ENCODE measurements at places on chromosomes 13 and 19.

- DNase-seq, result peak; percentile 51
Measured at GRCh38 chr19:49336482-49337266, 1.5 kb downstream of the CD37 start.

GRCh38 chr13:59823486-59823885 is 340.2 kb downstream of the DIAPH3 start:
- no peak for DNase-seq

- no peak for DNase-seq
Measured at GRCh38 chr13:98741741-98742435, 10.6 kb downstream of the SLC15A1 start.

DNA sequence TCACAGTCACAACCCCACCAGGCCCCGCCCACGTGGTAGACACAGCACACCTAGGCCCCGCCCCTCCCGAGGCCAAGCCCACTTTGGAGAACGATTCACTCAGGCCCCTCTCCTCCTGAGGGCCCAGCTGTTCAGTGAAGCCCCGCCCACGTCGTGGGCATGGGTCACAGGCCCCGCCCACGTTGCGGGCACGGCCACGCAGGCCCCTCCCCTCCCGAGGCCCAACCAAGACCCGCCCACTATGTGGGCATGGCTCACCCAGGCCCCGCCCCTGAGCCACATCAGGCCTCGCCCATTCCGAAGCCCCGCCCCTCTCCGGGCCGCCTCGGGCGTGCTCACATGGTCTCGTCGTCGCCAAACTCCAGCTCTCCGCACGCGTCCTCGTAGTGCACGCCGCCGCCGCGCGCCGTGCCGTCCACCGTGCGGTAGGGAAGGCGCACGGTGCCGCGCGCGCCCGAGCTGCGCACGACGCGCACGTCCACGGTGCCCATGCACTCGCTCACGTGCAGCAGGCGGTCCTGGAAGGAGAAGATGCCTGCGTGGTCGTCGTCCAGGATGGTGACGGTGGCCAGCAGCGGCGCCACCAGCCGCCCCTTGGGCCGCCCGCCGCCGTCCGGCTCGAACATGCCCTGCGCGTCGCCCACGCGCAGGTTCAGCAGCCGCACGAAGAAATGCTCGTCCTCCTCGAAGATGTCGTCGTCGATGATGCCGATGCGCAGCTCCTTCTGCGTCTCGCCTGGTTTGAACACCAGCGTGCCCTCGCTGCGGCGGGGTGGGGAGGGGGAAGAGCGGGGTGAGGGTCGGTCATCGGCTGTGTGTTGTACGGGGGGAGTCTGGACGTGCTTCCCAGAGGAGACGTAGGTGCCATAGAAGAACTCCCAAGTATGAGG is 24.0 kb downstream of the SLC8A2 start:
- DNase-seq, result peak; percentile 79

GRCh38 chr13:73464758-73465616 is 406.2 kb downstream of the KLF5 start:
- no peak for DNase-seq

DNA sequence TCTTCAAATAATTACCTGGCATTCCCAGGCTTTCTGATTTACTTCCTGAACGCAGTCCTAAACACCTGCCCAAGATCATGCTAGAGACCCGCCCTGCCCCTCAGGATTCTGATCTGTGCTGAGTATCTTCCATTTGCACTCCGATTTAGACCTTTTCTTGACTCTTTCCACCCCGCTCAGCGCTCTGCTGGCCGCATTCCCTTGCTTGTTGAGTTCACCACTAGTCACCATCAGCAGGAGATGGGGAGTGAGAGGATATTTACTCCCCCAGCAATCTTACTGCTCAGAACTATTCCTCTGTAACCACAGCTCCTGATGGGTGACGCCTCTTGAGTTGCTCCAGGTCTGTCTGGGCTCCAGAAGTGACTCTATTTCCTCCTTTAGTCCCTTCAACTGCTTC is 419.4 kb upstream of the MIR17HG start:
- DNase-seq, result no peak

- DNase-seq, result no peak
Measured at GRCh38 chr19:30227012-30227621, 145.1 kb upstream of the ZNF536 start.
